ENCODE measurements at places on chromosomes 2 and 18. TPM values are rescaled to one million over a fixed set of nuclear protein-coding genes. Genes with fewer than 3 reads are reported as not detected.

SF3B1 gene
- 204 TPM for total RNA-seq

IL36G gene
- not detected for total RNA-seq

ELOA2 gene
- total RNA-seq, result not detected

NEU2 gene
- total RNA-seq, result not detected

NEUROD1 gene
- not detected for total RNA-seq

PXDN gene
- total RNA-seq, result 134 TPM

AGPS gene
- total RNA-seq, result 69.9 TPM

MRPL19 gene
- 47.6 TPM for total RNA-seq

VPS54 gene
- 18.6 TPM for total RNA-seq

C2orf15 gene
- not detected for total RNA-seq

UGT1A5 gene
- not detected for total RNA-seq

ACTG2 gene
- total RNA-seq, result 1.8 TPM

REG1B gene
- not detected for total RNA-seq

CCDC93 gene
- 18.0 TPM for total RNA-seq

SERPINB3 gene
- total RNA-seq, result not detected

NT5DC4 gene
- not detected for total RNA-seq

CYP27A1 gene
- 304 TPM for total RNA-seq

CRYBA2 gene
- total RNA-seq, result 0.34 TPM

HES6 gene
- total RNA-seq, result 118 TPM

CTIF gene
- total RNA-seq, result 14.2 TPM

HOXD10 gene
- not detected for total RNA-seq

ADCYAP1 gene
- not detected for total RNA-seq

GLI2 gene
- under 0.01 TPM for total RNA-seq

HK2 gene
- 17.1 TPM for total RNA-seq

B3GNT7 gene
- total RNA-seq, result 1.2 TPM

CACNB4 gene
- under 0.01 TPM for total RNA-seq

C2orf72 gene
- total RNA-seq, result 0.46 TPM

SLC40A1 gene
- 0.36 TPM for total RNA-seq

CNTNAP5 gene
- total RNA-seq, result under 0.01 TPM

NLRC4 gene
- total RNA-seq, result not detected

METTL21A gene
- 11.0 TPM for total RNA-seq

HOXD13 gene
- not detected for total RNA-seq

RGPD8 gene
- 10.3 TPM for total RNA-seq

VWC2L gene
- not detected for total RNA-seq

MYOM1 gene
- total RNA-seq, result under 0.01 TPM

TDRD15 gene
- total RNA-seq, result not detected

HRH4 gene
- not detected for total RNA-seq

TEKT4 gene
- total RNA-seq, result not detected

CFAP221 gene
- not detected for total RNA-seq

IWS1 gene
- 29.9 TPM for total RNA-seq
